Upper lobe of left lung (tissue), 6 donors: ENCODE measurements at places on chromosomes 1 and 21. TPM values are rescaled to one million over a fixed set of nuclear protein-coding genes. Genes with fewer than 3 reads are reported as not detected.

LAX1 gene
- total RNA-seq: 2.4 TPM

DNA sequence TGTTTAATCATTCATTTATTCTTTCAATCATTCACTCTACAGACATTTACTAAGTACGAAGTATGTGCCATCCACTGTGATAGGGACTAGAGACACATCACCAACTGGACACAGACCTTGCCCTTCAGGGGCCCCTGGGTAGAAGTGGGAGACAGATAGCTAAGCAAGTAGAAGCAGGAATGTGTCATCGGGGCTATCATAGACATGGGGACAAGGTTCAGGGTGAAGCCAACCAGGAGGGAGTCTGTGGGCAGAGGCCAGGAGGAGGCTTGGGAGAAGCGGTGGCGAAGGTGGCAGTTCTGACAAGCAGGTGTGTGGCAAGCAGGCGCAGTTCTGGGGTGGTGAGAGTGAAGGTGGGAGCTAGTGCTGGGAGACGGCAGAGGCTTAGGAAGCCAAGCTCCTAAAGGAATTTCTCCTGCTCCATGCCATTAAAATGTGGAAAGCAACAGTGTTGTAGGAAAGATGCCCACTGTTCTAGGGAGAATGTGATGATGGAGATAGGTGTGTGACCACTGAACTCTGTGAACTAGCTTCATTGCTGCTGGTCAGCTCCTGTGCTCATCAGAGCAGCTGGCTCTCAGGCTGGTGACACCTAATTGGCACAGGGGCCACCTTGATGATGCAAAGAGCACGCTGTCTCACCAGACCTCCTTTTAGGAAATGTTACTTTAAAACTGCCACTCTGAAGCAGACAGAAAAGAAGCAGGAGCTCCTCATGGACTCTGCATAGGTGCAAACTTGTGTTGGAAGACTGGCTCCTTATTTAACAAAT, 79.7 kb upstream of the LPGAT1 start:
- DNase-seq: no peak
- no peaks in the 10 kb centered on the region for H3K27me3 ChIP-seq
- H3K36me3 ChIP-seq: no peaks in the 10 kb centered on the region

OR14K1 gene
- total RNA-seq: not detected

MTMR11 gene
- 18.9 TPM for total RNA-seq

TMOD4 gene
- total RNA-seq: not detected

GRCh38 chr1:245971711-245972085, 535.4 kb downstream of the SMYD3 start:
- no peaks in the 10 kb centered on the region for H3K27me3 ChIP-seq
- H3K27ac ChIP-seq: no peak overlapping the region
- no peak overlapping the region for H3K4me3 ChIP-seq

PSMA5 gene
- 23.0 TPM for total RNA-seq

- no peak overlapping the region for H3K27ac ChIP-seq
- H3K27me3 ChIP-seq: no peaks in the 10 kb centered on the region
- DNase-seq: peak; percentile 66
- H3K4me1 ChIP-seq: peaks cover 17% of the 10 kb centered on the region
- H3K36me3 ChIP-seq: no peaks in the 10 kb centered on the region
These were observed 33.8 kb downstream of the PHC2 start for GRCh38 chr1:33397125-33397506.
